ENCODE measurements at places on chromosomes 11 and 22.

DNA sequence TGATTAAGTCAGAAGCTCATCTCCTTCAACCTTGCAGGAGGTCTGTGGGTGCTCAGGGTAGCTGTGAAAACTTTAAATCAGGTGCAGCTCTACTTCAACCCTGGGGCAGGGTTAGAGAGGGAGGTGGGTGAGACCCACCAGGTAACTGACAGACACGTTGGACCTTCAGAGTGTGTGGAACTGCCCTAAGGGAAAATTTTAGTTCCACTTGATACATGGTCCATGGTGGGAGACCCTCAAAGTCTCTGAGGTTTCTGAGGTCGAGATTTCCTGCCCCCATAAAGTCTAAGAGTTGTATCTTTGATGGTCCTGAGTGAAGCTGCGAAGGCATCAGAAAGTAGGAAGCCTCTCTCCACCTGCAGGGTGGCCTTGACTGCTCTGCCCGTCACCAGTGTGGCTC, 23.9 kb upstream of the NNMT start:
- no peak for DNase-seq

GRCh38 chr22:45096256-45096907, 67.3 kb upstream of the NUP50 start:
- peak; percentile 77 for DNase-seq

DNA sequence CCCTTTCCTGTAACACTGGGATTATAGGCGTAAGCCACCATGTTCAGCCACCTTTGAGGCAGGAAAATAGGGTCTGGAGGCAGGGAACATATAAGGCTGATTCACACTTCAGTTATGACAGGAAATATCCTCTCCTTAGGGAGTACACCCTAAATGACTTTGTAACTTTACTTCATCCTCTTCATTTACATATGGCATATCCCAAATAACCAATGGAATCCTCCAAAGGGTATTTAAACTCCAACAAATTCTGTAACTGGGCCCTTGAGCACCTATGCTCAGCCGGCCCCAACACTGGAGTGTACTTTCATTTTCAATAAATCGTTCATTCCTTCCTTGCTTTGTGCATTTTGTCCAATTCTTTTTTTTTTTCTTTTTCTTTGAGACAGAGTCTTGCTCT, 1.6 kb upstream of the KAT5 start:
- no peak for DNase-seq

DNA sequence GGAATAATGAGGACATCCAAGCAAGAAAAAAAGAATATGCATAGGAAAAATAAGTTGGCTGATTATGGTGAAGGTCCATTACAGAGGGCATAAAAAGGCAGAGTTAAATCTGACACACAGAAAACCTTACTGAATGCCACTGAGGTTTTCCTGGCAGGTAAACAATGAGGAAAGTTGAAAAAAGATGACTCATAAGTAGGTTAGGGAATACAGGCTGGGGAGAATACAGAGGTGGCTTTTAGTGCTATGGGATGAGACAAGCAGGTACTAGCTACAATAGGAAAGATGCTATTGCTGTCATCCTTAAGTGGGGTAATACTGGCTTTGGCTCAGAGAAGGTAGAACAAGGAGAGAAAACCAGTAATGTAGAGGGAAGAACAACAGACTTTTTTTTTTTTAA, 44.7 kb downstream of the CSTF3 start:
- no peak for DNase-seq

GRCh38 chr11:70455354-70455753, 57.0 kb downstream of the CTTN start:
- DNase-seq, result no peak

DNA sequence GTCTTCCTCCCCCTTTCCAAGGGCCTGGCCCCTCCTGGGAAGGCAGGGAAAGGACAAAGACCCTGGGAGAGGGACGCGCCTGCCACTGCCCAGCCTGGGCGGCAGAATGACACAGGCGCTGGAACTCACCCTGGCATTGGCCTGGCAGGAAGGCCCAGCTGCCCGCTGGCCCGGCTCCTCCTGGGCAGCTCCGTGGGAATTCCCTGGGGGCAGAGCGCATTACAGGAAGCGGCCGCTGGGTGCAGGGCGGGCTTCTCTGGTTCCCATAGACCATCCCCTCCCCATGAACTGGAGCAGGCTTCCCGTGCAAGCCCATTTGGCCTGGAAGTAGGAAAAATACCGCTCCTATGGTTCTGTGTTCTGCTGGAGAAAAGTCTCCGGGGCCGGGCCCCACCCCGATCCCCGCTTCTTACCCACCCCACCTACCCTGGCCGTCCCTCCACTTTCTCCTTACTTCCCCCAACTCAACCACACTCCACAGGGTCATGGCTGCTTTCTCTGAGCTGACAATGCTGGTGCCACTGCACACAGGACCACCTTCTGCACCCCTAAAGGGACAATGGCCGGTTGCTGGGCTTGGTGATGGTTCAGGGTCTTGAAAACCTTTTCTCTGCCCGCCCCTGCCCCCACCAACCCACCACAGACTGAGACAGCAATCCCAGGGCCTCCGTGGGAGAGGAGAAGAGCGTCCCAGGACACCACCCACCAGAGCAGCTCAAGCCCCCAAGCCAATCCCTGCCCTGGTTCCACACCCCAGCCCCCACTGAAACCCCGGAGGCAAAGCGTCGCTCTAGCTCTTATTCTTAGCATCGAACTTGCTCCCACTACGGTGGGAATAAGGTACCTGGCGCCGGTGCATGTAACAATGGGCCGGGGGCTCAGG, 58.9 kb downstream of the LINC01488 start:
- no peak for DNase-seq

Data from glutamatergic neuron (in vitro differentiated cells).